T47D (cell line): ENCODE measurements at places on chromosomes 12 and 14.

DNA sequence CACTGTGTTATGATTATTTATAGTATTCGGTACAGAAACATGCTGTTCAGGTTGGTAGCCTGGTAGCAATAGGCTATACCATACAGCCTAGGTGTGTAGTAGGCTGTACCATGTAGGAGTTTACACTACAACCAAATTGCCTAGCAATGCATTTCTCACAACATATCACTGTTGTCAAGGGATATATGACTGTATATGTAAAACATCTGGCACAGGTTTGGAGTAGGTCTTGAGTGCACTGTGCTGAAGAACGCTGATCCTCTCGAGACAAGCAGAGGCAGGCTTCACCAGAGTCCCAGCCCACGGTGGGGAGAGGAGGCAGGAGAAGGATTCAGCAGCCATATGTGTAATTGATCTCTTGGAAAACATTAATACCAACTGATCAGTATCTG, 15.0 kb upstream of the TBX5 start:
- no peak for DNase-seq

GRCh38 chr12:15601210-15601800, 187.9 kb downstream of the EPS8 start:
- DNase-seq = no peak

- DNase-seq = no peak
These were observed 468.0 kb upstream of the PRICKLE1 start for GRCh38 chr12:43057566-43057965.

DNA sequence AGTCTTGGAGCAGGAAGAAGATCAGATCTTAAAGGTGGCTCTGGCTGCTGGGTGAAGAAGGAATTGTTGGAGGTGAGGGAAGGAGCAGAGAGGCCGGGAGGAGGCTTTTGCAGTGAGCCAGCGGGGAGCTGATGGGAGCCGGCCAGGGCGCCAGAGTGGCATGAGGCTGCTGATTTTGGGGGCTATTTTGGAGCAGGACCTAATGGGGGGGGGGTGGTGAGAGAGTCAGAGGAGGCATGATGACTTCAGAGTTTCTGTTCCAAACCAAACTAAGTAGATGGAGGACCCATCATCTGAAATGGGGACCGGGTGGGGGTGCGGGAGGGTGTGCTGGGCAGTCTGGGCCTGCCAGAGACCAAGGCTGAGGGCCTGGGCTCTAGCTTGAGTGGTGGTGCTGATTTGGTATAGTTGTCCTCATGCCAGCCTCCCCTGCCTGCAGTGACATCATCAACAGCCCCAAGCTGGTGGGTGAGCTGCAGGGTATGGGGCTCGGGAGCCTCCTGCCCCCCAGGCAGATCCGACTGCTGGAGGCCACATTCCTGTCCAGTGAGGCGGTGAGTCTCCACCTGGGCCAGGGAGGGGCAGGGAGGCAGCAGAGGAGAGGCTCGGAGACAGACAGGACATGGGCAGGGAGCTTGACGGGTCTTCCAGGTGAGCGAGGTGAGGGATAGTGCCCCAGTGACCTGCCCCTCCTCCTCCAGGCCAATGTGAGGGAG, 6.2 kb downstream of the TNFAIP2 start:
- DNase-seq = no peak

DNA sequence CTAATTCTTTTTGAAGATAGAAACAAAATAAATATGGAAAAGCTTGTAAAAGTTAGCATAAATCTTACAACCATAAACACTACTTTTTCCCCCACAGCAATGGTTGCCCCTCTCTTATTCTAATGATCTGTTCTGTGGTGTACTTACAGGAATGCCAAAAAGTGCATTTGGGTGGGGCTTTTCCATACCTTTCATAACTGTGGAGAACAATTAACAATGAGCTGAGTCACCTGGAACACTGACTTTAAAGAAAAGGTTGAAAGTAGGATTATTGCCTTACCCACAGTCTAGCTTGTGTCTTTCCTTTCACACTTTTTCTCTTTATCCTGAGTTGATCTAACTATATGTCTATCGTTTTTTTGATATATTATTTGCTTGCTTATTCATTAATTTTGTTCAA, 86.9 kb downstream of the TPH2 start:
- no peak for DNase-seq

DNA sequence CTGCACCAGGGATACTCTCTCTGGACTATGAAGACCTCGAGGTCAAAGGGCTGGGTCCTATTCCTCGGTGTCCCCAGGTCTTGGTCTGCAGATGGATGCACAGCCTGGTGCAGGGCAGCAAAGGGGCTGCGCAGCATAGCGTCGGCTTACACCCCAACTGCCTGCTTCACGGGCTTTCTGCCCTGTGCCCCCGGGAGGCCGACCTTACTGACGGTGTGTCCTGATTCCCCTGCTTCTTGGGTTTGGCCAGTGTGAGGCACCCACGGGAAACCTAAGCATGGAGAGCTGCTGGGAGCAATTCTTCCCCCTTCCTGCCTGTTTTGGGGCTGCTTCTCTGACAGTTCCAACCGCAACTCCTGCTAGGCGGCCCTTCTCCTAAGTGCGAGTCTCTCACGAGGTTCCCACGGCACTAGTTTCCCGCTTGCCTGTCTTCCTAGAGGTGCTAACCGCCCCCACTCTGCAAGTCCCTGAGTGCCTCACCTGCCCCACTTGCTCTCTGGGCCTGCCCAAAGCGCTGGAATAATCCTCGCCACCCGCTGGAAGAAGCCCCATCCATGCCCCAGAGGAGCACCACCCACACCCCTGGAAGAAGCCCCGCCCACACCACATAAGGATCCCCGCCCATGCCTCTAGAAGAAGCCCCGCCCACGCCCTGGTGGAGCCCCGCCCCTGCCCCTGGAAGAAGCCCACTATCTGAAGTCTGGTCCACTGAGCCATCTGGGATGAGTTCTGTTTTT, 54.0 kb downstream of the PRIMA1 start:
- DNase-seq = peak; percentile 11

GRCh38 chr12:10855807-10856206, 6.5 kb upstream of the PRR4 start:
- DNase-seq = no peak

GRCh38 chr14:85471744-85472143, 58.2 kb upstream of the FLRT2 start:
- DNase-seq = no peak

- DNase-seq = no peak
These were observed 94.1 kb downstream of the FBXL14 start for GRCh38 chr12:1500095-1500801.

DNA sequence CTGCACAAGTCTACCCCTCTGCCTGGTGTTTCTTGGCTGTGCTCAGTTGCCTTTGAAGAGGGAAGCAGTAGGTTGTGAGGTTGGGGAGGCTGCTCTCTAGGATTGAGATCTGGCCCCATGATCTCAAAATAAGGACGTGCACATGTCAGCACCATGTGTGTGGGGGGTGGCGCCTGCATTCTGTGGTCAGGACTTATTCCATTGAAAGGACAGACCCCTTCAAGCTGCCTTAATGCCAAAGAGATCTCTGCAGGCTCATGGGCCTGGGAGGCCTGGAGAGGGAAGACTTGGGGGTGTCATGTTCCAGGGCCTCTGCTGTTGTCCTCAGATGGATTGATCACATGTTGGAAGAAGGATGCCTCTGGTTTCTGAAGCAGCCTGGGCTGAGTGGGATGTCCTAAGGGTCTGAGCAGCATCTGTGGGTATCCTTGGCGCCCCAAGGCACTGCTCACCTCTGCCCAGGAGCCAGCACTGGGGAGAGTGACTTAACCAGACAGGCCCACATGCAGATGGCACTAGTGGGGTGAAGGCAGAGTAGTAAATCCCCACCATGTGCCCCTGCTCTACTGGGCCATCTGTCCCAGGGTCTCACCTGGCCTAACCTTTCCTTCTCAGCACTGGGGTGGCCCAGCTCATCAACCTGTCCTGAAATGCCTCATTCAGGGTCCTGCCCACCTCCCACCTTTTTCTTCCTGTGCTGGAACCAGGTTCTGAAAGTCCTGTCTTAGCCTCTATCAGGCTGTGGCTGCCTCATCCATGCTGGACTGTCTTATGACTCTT, 118.9 kb downstream of the ADGRD1 start:
- no peak for DNase-seq

DNA sequence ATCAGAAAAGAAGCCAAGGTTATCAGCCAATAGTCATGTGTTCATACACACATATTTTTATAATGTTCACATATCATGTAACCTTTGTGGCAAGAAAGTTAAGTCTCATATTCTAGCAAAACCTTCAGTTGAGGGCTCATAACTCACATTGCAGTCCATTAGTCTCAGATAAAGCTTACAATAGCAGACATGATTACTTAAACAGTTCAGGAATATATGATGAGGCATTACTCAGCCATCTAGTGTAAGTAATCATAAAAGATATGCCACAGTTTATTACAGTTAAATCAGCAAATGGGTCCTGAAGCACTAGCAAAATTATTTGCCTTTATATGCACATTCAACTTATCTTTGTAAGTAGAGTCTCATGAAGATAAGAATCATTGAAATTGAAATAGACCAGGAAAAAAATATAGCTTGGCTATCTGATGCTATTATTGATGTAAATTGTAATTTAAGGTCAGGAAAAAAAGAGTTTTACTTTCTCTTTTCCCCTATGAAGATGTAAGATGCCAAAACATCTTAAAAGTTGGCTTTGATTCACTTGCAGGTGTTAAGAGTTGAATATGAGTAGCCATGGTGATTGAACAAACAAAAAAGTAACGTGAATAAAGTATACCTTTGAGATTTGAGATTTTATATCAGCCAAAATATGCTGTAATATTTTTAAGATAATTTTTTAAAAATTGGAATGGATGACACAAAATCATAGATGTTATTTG, 537.0 kb downstream of the SLC6A15 start:
- DNase-seq = no peak

GRCh38 chr12:74066476-74066875, 471.2 kb upstream of the ATXN7L3B start:
- DNase-seq = no peak

GRCh38 chr14:59067127-59067894, 121.2 kb upstream of the DAAM1 start:
- no peak for DNase-seq

GRCh38 chr14:32734261-32734660, 204.4 kb upstream of the NPAS3 start:
- no peak for DNase-seq

- no peak for DNase-seq
These were observed 189.1 kb downstream of the ZFP36L1 start for GRCh38 chr14:68603533-68604360.

DNA sequence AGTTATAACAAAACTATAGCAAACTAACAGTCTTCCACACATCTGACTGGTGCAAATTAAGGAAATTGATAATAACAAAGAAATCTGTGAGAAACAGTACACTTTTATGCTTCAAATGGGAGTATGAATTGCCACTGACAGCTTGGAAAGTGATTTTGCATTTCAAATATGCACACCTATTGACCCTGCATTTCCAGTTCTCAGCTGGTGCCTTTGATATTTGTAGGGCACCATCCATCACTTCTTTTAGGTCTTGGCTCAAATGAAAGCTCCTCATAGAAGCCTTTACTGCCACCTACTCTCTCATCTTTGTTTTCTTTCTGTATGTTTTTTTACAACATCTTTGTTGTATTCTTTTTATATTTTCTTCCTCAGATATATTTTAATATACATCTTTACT, 125.1 kb downstream of the ST8SIA1 start:
- no peak for DNase-seq

DNA sequence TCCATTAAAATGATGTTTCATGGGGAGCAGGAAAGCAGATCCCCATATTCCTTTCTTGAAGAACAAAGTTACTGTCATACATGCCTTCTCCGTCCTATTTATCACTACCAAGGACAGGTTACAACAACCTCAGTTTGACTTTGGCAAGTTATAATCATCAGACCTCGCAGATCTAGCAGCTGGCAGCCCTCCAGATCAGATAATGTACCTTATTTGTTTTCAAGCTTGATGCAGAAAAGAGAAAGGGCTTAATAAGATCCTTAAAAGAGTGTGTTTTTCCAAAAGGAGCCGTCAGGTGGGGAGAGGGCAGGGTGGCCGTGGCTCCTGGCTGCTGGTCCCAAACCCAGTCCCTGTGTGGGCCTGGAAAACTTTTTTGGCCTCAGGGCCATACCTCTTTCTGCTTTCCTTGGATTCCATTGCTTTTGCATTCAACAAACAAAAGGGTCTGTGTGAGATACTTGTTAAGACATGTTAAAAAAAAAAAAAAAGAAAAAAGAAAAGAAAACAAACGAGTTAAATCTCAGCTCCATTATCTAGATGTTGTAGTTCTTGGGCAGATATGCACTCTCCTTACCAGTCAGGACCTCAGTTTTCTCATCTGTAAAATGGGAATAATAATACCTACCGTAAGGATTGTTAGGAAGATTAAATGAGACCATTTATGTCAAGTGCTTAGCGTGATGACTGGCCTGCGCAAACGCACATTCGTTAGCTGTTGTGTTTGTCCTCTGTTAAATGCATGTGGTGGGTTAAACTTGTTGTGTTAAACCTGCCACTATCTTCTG, 64.6 kb downstream of the B4GALNT3 start:
- DNase-seq = no peak

DNA sequence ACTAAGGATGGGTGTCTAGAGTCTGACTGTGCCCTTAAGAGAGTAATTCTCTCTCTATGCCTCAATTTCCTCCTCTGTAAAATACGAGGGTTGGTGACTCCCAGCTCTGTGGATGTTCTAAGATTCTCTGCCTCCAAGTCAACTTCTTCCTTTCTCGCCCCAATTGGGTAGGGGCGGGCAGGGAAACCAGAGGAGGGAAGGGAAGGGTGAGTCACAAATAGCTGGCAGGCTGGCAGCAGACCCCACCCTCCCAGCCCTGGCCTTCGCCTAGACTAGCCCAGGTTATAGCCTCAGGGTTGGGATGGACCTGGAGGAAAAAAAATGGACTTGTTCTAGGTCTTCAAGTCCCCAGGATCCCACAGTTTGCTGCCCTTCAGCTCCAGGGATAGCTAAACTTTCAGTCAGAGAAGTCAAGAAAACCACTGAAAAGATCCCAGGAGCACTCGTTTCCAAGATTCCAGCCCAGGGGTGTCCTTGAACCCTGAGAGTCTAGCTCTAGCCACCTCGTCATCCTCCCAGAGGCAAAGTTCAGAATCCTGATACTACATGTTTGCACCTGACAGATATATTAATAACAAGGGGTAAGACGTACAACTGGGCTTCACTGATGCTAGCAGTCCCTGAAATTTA, 2.3 kb downstream of the DGKA start:
- no peak for DNase-seq

- no peak for DNase-seq
These were observed 99.8 kb downstream of the METTL25 start for GRCh38 chr12:82458101-82458500.

GRCh38 chr12:105083551-105084105, 630 bp downstream of the ALDH1L2 start:
- DNase-seq = no peak

DNA sequence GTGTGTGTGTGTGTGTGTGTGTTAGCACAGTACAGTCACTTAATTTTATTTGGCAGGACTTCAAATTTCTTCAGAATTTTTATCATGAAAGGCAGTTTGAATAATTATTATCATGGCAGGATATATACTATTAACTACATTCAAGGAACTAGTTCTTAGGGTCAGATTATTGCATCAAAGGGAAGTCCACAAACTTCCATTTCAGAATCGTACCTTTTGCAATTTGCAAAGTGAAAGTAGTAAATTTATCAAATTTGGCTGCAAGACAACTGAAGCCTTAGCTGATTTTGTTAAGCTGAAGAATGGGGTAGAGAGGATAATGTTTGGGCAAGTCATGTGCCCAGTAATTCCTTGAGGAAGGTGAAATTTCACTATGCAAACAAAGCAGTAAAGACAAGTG, 68.2 kb downstream of the PLEKHG7 start:
- DNase-seq = no peak
